D721Med (cell line): ENCODE measurements at places on chromosomes 1 and 21.

- no peak for DNase-seq
These were observed 19.0 kb upstream of the ARF1 start for GRCh38 chr1:228063251-228064191.

DNA sequence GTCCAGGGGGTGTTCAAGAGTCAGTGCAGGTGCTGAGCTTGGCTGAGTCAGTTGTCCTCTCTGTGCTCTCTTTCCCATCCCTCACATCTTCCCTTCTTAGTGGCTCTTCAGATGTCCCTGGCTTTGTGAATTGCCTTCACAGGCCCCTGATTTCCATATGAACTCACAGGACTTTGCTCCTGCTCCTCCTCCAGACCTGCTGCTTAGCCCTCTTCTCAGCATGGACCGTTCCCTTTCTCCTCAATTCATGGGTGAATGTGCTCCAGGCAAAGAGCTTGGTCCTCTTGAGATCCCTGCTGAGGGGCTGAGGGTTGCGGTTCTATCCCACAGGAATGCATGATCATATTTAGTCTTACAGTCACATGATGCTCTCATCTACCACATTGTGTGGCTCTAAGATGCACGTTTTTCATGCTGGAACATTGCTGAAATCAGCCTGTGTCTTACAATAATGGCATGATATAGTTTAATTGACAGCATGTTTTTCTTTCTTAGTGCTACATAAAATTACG, 30.5 kb downstream of the CACNA1E start:
- DNase-seq: no peak

DNA sequence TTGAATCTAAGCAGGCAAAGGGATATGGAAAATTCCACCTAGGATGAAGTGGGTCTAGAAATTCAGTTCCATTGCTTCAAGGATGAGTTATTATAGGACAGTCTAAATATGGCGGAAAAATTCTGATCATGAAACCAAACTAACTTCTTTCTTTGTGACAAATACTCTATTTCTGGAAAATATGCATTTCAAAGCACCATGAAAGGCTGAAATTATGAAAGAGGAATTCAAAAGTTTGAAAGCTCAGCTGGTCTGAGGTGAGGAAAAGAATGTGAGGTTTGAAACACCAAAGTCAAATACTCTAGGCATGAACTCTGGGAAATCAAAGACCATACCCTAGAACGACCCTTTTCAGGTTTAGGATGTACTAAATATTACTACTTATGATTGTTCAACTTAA, 36.4 kb upstream of the COL11A1 start:
- DNase-seq: no peak

- DNase-seq: no peak
These were observed 239.1 kb upstream of the SGIP1 start for GRCh38 chr1:66294707-66295370.

- DNase-seq: no peak
These were observed 74.1 kb upstream of the IRF2BP2 start for GRCh38 chr1:234683861-234684632.

GRCh38 chr1:40299366-40300248, 17.5 kb downstream of the COL9A2 start:
- DNase-seq: no peak

GRCh38 chr1:248699099-248699498, 3.5 kb downstream of the OR14I1 start:
- no peak for DNase-seq

DNA sequence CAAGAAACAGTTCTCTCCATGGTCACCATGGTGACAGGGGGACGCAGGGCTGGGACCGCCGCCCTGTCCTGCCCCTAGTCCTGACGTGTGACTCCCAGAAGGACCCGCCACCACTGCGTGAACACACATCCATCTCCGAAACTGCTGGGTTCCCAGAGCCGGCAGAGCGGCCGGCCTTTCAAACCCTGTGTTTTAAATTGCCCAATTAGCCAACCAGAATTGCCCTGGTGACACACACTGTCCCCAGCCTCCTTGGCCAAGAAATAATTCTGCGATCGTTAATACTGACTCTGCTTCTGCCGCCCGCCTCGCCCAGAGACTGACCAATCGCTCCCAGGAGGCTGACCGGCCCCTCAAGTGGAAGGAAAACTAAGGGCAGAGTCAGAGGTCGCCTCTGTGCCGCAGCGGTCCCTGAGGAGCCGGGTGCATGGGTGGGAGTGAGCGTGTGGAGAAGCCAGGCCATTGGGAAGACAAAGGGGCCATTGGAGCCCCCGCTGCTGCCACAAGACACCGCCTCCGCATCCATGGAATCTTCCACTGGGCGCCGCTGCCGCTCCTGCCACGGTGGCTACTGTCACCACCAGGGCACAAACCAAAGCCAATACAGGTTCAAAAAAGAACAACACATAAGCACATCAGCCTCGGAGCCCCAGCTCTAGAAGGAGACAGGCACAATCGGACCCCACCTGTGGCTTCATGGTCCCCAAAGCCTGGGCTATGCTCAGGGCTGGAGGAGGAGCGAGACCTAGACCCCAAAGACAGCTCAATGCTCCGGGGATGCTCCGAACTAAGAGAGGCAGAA, 273.2 kb downstream of the NPHP4 start:
- DNase-seq: no peak

- no peak for DNase-seq
These were observed 768.8 kb upstream of the ADAMTS5 start for GRCh38 chr21:27735699-27736098.
